ENCODE measurements at places on chromosomes 2 and 18.

GRCh38 chr2:42053791-42054701 is 6.2 kb downstream of the PKDCC start:
- no peak for DNase-seq

DNA sequence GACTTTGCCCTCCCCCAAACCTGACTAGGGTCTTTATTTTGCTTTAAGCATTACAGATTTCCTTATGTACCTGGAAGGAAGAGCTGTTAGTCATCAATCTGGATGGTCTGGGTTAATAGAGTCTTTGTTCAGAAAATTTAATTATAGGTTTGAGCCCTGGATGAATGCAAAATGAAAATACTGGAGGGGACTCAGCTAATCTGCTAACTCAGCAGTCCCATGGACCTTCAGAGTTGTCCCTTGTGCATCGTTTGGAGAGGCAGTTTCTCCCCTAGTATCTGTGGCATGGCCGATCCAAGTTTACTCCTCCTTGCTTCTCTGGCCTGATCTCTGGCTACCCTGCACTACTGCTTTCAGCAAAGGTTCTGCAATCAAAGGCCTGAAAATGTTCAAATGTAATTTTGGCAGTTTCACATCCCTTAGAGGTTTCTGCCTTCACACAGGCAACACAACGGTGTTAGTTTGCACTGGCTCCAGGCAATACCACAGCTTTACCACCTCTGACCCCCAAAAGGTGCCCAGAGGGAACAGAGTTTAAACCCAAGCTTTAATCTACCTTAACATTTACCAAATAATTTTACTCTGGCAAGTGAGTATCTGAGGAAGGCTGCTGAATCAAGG is 134.3 kb downstream of the THADA start:
- no peak for DNase-seq

GRCh38 chr18:77772177-77772576 is 522.5 kb downstream of the GALR1 start:
- no peak for DNase-seq

DNA sequence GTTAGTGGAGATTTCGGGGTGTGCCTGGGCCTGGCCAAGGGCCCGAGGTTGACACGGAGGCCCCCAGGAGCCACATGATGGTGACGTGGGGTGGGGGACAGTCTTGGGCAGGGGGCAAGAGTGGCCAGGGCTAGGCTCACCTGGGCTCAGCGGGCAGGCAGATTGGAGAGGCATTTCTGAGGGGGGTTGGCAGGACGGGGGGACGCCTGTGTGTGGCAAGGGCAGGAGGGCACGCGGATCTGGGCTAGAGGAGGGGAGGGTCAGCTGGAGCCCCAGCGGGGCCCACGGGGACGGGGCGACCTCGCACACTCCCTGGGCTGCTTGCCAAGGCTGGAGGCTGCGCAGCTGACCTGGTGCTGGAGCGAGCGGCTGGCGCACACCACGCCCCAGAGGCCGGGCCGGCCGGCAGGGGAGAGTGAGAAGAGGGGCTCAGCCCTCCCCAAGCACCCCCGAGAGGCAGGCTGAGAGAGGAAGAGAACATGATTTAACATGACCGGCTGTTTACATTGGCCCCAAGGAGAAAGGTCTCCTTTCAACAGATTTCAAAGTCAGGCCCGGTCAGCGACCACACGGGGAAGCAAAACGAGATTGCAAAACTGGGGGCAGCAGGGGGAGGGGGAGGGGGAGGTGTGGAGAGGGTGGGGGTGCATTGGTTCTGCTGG is 38.0 kb upstream of the SNED1 start:
- DNase-seq: no peak

DNA sequence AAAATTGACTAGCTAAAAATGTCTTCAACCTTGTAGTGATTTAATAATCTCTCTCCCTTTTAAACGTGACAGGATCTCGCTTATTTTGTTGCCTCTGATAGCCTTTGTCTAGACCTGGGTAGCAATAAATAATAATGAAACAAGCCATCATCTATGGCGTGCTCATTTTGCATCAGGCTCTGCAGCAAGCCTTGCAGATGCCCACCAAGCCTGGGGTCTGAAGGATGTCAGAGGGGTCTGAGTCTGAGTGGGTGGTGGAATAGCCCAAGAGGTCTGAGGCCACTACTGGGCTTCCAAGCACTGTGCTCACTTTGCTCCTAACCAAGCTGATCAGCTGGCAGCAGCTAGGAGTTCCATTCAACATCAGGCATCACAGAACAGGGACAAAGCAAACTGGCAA is 109.4 kb downstream of the GYPC start:
- no peak for DNase-seq

- no peak for DNase-seq
Observed at GRCh38 chr2:45898819-45899218, 247.3 kb downstream of the PRKCE start.

- DNase-seq: no peak
Observed at GRCh38 chr2:241047253-241048010, 49.0 kb downstream of the SNED1 start.

DNA sequence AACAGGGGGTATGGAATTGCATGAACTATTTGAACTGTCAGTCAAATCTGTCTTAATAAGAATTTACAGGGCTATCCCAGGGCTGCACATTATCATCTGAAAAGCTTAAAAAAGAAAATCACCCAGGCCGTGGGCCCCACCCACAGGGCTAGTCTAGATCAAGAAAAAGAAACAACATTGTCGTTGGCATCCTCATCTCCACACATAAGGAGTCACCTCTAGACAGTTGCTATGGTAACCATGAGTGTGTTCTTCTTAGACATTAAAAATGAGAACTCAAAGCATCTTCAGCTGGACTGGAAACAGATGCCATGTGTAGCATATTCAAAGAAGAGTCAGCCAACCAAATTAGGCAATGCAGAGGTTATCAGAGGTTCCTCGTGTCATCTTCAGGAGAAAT is 72.3 kb upstream of the CPO start:
- DNase-seq: no peak

DNA sequence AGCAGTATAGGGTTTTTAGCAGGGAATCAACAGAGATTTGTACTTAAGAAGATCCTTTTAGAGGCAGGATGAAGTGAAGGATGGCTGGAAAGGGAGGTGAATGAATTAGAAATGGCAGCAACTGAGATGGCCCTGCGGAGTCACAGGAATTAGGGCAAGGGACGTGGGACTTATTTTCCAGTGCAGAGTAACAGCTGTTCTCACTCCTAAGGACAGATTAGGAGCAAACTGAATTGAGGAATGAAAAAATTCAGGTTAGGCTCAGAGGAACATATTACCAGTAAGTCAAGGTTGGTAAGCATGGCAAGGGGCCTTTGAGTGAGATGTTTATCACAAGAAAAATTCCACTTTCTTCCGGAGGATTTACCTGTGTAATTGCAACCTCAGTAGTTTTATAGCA is 34.4 kb downstream of the COL4A3 start:
- DNase-seq: no peak

DNA sequence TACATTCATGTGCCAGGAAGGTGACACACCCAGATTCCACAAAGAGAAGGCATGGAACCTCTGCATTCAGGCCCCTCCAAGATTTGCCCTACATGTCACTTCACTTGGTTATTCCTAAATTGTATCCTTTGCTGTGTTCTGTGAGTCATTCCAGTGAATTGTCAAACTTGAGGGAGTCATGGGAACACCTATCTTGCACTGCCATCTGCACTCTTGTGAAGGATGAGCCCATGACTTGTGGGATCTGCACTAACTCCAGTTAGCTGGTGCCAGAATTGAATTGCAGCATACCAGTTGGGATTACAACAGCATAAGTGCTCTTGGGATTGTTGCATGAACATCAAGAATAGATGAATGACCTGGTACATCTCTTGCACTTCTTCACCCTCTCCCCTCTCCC is 1288.0 kb upstream of the ZEB2 start:
- no peak for DNase-seq

GRCh38 chr2:14235667-14236066 is 396.9 kb upstream of the LRATD1 start:
- no peak for DNase-seq

- DNase-seq: no peak
Observed at GRCh38 chr2:231693956-231694355, 14.4 kb upstream of the PTMA start.

- no peak for DNase-seq
Observed at GRCh38 chr2:29744976-29745375, 176.4 kb downstream of the ALK start.

GRCh38 chr2:217932803-217933616 is 69.8 kb downstream of the TNS1 start:
- no peak for DNase-seq

DNA sequence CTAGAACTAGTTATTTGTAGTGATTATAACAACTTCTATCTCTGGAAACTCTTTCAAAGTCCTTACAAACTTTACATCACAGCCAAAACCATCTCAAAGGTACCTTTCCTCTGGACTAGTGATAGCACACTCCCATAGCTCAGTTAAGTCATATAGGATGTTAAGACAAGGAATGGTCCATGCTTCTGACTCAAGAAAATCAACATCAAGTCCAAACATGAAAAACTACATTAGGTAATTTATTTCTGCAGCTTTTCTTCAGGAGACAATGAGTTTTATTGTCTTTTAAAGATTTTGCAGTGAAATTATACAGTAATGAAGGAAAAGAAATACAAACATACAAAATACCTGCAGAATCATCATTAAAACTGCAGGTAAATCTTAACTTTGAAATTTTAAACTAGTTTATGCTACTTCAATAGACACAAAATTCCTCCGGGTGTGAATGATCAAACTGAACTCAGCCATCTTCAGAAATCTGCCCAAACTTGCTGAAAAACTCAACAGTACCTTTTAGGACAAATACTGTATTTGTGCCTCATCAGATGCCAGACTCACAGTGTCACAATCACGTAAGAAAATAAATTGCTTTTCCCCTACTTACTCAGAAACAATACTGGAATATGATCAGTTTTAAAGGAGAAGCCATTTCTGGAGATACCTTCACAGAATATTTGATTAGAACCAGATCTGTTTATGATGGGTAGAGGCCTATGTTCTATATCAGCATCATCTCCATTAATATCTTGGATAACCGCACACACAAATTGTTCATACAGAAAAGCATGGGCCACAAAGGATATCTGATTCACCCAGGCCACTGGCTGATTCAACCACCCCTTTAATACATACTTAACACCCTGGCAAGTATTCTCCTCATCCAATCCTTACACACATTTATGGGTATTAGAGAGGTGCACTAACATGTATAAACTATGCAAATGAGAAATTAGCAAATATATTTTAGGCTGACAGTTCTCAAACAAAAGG is 2.6 kb downstream of the TMEM131 start:
- DNase-seq: no peak

DNA sequence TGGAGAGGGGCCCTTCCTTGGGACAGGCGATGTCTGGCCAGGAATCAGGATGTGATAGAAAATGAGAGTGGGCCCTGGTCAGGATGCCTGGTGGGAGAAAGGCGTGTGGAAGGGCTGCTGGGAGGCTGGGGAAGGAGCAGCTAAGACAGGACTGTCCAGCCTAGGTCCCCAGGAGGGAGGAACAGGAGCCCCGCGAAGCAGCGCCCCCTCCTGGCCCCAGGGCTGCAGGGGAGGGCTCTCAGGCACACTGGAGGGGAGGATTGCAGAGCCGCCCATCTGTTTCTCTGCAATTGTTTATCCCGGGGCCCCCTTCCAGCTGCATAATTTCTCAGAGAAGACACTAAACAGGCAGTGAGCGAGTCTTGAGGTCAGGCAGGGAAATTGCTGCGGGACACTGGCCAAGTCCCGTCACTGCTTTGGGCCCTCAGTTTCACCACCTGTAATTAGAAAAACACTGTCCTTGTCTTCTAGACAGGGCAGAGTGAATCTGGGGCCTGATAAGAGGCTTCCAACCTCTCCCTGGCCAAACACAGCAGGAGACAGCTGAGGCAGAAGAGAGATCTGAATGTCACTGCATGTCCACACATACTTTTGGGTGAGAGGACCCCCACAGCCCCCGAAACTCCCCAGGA is 3.9 kb upstream of the NPPC start:
- no peak for DNase-seq

DNA sequence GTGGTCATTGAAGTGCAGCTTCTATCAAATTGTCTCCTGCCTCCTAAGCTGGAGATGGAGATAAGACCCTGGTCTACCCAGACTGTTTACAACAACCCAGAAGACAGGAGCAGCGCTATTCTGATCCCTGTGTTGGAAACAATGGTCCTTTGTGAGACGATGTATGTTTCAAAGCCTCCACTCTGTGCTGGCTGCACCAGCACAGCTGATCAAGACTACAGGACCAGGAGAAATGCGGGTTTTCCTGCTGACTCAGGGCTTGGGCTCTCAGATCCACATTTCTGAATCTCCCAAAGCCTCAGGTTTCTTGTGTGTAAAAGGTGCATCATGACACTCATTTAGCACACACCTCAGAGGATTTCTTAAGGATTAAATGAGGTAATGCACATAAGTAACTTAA is 92.0 kb downstream of the POU3F3 start:
- no peak for DNase-seq

GRCh38 chr2:45770811-45771210 is 119.3 kb downstream of the PRKCE start:
- DNase-seq: no peak

DNA sequence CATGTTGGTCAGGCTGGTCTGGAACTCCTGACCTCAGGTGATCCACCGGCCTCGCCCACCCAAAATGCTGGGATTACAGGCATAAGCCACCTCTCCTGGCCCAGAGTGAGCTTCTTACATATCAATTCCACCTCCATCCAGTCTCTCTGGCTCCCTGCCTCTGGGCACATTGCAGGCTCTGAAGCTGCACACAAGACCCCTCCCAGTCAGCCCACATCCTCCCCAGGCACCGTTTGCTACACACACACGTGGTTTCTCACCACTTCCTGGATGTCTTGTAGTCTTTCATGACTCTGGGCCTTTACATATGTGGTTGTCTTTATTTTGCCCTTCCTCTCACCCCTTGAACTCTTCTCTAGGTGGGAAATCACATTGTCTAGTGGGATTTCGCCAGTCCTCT is 64.0 kb upstream of the CABLES1 start:
- DNase-seq: peak; percentile 66

- DNase-seq: no peak
Observed at GRCh38 chr2:239598732-239599090, 197.9 kb upstream of the HDAC4 start.

- DNase-seq: no peak
Observed at GRCh38 chr2:17877811-17878280, 621 bp upstream of the KCNS3 start.

- no peak for DNase-seq
Observed at GRCh38 chr2:216308576-216308975, 63.7 kb downstream of the MARCHF4 start.

GRCh38 chr2:170332676-170333402 is 154.9 kb downstream of the MYO3B start:
- DNase-seq: no peak

DNA sequence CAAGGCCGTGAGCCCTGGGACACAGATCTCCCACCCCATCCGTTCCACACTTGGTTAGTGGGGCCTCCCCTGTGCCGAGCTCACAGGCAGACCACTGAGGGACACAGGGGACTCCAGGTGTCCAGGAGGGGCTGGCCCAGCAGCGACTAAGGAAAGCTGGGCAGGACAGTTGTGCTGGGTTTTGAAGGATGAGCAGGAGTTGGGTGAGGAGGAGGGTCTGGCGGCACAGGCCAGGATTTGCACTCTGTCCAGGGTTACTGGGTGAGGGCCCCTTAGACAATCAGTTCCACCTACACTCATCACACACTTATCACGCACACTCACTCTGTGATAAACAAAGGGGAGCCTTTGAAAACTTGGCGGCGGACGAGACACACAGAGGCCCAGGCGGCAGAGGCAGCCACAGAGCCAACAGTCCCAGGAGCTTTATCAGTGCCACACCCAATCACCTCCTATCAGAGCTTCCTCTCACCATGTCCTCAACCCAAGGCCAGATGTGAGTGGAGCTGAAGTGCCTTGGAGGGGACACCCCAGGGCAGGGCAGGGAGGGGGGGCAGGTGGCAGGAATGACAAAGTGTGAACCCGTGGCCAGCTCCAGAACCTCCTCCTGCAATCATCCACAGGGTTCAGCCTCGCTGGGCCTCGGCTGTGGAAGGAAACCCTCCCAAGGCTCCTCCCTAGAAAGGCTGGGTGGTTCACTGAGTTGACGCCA is 26.6 kb downstream of the BIN1 start:
- DNase-seq: no peak

All from stimulated activated CD4-positive, alpha-beta T cell treated with anti-CD3 and anti-CD28 coated beads, TNF-alpha, amount 100 ng/mL, for 1 hour (primary cell).